MM.1S (cell line): ENCODE measurements at places on chromosomes 3 and 15.

DNA sequence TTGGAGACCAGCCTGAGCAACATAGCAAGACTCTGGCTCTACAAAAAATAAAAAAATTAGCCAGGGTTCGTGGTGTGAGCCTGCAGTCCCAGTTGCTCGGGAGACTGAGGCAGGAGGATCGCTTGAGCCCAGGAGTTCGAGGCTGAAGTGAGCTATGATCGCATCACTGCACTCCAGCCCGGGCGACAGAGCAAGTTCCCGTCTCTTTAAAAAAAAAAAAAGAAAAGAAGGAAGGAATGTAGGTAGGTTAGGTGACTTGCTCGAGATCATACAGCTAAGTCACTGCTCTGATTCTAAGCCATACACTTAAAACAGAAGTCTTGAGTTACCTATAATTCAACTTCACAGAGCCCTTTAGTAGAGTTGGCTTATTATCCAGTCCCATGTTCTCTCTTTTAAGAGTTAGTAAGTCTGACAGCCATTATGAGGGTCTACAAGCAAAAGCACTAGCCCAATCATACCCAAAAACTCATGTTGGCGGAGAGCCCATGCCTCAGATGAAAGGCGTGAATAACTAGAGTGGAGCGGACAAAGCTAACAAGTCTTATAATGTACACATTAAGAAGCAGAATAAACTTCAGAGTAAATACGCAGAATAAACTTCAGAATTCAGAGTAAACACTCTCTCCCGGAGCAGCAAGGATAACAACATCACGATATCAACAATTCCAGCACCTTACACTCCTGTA is 768 bp downstream of the AAGAB start:
- DNase-seq, result no peak

GRCh38 chr15:82039871-82040270 is 5.9 kb downstream of the MEX3B start:
- peak; percentile 76 for DNase-seq

DNA sequence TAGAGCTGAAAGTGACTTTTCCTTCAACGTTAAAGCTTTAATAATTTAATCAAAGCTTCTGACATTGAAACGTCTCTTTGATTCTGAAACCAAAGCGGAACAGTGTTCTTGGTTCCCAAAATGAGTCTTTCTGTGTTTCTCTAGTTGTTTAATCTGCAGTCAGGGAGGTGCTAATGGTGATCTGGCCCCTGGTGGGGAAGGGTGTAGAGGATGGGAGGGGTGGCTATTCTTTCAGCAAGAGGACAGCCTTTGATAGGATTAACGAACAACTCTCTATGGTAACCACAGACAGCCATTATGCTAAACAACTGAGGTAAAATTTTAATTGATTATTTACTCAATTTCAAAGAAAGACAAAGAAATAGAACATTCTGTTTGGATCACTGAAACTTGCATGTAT is 79.9 kb upstream of the CADPS start:
- no peak for DNase-seq

DNA sequence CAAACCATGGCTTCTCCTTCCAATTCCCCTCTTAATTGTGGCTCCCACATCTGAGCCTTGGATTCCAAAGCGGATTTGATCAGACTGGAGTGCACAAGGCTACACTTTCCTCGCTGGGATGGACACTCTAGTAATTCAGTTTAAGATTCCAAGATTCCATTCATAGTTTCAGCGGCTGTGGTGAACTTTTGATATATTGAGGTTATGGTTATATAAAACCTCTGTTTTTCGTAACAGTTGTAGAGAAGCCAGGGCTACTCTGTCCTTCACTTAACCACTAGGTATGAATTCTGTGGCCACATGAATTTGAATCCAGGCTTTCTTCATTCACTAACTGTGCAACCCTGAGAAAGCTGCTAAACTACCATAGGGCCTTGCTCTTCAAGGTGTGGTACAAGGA is 67.9 kb upstream of the KY start:
- no peak for DNase-seq

- no peak for DNase-seq
These were observed 336.0 kb upstream of the TRIM42 start for GRCh38 chr3:140341817-140342403.

DNA sequence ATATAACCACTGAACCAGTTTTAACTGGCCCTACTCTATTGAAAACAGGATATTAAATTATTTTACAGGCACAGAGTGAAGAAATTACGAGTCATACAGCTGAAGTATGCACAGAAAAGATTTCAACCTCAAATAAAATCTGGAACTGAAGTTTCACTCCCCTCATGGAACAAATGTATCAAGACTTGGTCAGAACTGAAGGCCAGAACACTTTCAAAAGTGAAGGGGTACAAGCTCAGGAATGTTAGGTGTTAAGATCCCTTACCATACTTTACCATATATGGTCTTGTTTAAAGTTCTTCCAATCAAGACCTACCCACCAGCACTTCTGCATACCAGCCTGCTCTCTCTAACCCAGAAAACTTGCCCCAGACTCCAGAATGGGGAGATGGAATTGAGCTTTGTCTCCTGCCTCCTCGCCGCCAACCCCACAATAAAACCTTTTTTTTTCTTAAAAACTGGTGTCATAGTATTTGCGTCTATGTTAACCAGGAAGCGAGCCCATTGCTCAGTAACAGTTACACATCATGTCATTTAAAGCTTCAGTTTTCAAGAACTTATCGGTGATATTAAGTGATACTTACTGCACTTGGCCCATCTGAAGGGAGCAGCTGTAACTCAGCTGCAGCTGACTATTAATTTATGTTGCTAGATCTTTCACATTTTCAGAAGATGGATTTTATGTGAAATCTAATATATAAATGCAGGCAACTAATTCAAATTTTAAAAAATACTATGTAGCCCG is 59.9 kb downstream of the OXSM start:
- DNase-seq, result no peak
